ENCODE measurements at places on chromosomes 12 and 14.

DNA sequence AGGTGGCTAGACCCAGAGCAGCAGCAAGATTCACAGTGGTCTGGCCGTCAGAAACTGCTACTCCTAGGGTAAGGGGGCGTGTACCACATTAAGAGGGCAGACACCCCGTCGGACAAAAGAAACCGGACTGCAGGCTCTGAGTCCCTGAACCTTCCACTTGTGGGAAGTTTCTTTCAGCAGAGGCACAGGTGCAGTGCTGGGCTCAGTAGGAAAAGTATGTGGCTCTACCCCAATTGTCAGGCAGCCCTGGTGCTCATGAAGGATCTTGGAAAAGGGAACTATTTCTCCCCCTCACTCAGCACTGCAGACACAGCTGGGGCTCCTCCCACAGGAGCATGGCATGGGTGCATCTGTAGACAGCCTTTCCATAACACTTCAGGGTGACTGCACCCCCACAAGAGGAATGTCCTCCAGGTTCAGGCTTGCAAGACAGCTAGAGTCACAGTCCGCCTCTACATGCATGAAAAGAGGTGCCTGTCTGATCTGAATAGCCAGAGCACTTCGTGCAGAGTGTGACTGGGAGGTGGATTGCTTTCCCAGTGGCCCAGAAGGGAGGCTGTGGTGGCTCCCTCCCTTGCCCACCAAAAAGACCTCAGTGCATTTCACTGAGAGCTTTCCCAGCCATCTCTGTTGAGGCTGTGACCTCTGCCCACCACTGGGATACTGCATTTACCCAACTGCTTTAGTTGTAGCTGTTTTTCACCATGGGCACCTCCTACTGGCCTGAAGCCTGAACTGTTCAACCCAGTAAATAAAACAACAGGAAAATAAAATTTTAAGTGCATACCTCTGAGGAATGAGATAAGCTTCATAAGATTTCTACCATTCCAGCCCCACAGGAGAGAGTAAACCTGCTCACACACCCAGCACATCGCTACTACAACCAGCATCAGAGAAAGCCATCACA is 14.2 kb downstream of the CEP128 start:
- no peak for DNase-seq

DNA sequence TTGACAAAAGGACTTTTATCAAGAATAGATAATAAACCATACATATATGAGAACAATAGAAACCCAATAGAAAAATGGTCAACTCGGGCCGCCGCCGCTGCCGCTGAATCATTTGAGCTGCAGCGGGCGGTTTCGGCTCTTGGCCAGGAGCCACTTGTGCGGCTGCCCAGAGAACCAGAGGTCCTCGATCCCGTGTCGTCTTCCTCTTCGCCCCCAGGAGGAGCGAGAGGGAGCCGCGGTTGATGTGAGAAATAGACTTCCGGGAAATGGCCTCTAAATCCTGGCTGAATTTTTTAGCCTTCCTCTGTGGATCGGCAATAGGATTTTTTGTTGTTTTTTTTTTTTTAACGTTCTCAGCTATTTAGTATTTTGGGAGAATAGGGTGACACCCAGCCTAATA is 44.8 kb downstream of the CPSF6 start:
- peak; percentile 89 for DNase-seq

DNA sequence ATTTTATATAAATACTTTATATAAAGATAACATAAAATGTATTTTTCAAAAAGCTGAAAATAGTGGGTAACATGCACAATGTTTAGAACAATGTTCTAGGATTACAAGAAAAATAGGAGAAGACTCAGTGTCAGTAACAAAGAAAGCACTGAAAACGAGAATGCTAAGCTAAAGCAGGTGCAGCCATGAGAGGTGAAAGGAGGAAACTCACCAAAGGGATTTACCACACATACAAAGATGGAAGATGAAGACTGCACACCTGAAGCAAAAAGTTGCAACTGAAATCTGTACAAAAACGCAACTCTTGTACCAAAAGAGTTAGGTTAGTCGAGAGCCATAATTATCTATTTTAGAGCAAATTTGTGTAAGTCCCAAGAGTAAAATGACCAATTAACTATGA is 1176.1 kb downstream of the LRFN5 start:
- peak; percentile 7 for DNase-seq

DNA sequence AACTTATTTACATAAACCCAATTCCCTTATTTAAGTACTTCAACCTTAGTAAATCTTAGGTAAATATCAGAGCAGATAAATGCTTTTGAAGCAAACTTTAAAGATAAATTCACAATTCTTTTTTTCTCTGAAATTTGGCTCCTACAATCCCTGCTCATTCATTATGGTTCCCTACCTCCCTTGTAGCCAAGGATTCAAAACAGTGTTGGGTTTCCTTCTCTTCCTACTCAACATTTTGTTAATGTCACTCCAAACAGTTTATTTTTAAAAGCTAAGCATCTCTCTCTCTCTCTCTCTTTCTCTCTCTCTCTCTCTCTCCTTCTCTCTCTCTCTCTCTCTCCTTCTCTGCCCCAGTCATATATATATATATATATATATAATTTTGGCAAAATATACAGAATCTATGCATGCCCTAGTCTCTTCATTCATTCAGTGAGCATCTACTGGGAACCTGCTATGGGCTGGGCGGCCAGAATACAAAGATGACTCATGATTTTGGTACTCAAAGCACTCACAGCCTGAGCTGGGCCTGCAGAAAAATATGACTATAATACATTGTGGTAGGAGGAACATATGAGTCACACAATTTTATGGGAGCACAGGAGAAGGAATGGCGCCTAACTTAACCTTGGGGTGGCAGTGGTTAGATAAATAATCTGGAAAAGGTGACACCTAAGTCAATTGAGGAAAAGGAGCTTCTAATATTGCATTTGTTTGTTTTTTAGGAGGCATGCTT is 123.7 kb upstream of the DHRS4 start:
- no peak for DNase-seq

DNA sequence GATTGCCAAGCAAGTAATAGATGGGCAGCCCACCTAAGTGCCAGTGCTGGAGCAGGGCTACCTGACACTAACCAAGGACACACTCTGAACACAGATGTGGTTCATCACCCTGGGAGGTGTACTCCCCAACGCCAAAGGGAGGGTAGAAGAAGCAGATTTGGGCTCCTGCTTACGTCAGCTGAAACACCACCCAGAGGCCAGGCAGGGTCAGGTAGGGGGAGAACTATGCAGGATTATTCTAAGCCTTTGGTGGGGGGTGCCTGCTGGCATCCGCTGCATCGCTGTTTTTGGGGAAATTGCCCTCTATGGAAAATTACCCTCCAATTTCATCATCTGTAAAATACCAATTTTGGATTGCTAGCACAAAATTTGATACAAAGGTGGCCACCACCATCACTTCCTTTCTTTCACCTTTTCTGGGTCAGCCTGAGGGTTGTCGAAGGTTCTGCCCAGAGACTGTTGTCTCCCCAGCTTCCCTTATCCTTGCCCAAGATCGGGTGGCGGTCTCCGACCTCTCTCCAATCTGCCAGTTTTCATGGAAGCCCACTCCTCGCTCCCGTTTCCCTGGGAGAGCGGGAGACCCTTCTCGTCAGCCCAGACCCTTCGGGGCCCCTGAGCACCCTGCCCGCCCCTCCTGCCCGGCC is 535 bp downstream of the BIN2 start:
- no peak for DNase-seq

GRCh38 chr14:99537399-99537798 is 56.2 kb downstream of the CCNK start:
- DNase-seq, result no peak

DNA sequence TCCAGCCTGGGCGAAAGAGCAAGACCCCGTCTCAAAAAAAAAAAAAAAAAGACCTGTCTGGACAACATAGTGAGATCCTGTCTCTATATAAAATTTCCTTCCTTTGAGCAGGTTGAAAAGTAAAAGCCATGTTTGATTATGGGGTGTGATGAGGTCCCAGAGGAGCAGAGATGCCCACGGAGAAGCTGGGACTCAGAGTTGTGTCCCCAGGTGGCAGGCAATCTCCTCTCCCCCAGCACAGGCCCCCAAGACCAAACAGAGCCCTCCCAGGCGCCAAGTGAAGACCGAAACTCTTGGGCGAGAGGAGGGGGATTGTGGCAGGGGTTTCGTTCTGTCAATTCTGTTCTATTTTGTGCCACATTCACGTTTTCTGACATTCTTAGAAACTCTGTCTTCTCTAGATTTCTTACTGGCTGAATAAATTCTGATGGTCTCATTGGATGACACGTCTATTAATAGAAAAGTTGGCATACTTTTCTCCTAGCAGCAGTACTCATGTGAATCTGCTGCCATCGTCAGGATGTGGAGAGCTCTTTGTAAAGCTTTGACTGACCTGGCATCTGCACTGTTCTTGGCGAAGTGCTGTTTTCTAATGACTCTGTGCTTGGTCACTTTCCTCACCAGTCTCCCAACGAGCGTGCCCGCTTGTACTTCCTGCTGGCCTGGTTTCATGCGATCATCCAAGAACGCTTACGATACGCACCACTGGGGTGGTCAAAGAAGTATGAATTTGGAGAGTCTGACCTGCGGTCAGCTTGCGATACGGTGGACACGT is 43.4 kb downstream of the HSP90AA1 start:
- DNase-seq, result no peak

DNA sequence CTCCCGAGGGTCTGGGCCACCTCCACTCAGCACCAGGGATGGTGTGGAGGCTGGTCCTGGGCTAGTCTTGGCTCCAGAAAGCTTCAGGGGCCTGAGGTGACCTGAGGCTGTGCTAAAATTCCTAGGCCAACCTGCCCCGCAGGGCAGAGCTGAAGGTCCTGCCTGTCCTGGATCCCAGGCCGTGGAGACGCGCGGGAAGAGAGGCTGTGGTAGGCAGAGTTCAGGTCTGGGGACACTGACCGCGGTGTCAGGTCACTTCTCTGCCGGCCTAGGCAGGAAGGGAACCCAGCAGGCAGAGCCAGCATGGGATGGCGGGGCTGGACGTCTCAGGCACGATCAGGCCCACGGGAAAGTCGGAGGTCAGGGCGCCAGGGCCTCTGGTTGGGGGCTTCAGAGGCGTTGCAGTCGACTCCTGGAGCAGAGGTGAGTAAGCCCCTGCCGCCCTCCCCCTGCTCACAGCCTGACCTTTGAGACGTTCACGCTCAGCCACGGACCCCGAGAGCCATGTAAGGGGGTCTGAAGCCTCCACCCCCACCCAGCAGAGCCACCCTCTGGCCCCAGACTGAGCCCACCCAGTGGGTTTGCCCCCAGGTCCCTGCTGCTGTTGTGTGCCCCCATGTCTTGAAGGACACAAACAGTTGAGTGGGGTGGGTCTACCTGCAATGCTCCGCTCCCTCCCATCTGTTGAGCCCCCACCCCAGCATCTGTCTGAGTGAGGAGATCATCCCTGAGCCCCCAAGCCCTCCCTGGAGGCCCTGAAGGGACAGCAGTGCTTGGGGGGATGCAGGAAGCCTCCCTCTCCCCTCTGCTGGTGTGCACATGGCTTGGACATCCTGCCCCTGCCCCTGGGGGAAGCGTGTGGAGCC is 142.7 kb downstream of the KIF26A start:
- peak; percentile 73 for DNase-seq

- DNase-seq, result no peak
Measured at GRCh38 chr14:72962829-72963312, 36.6 kb downstream of the DCAF4 start.

DNA sequence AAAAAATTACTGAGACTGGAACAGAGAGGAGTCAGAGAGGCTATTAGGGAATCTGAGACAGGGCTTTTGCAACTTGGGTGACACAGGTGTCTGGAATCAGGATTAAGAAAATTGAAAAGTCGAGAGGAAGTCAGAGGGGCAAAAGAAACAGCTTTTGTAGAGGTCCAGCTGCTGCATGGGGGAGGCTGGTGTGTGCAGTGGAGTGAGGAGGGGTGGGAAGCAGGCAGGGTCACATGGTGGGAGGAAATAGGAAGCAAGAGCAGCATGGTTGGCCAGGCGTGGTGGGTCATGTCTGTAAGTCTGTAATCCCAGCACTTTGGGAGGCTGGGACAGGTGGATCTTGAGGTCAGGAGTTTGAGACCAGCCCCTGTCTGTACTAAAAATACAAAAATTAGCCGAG is 69.7 kb upstream of the VRK1 start:
- no peak for DNase-seq

- no peak for DNase-seq
Measured at GRCh38 chr12:113310489-113310888, 24.4 kb downstream of the SLC8B1 start.

DNA sequence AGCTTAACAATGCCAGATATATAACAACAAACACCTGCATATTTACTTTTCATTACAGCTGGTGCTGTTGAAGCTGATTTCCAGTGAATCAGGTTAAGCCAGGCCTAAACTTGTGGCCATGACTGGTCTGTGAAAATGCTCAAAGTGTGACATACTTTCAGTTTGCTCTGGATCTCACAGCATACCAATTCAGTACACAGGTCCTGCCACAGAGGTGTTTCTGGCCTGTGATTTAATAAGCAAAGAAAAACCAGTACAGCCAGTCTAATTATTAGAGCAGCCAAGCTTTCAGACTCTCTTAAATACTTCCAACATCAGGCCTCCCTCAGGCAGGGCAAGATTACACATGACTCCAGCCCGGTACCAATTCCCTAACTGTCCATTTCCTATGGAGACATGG is 27.4 kb upstream of the TMCC3 start:
- DNase-seq, result no peak

- DNase-seq, result no peak
Measured at GRCh38 chr12:100797246-100797645, 2.7 kb downstream of the ANO4 start.

DNA sequence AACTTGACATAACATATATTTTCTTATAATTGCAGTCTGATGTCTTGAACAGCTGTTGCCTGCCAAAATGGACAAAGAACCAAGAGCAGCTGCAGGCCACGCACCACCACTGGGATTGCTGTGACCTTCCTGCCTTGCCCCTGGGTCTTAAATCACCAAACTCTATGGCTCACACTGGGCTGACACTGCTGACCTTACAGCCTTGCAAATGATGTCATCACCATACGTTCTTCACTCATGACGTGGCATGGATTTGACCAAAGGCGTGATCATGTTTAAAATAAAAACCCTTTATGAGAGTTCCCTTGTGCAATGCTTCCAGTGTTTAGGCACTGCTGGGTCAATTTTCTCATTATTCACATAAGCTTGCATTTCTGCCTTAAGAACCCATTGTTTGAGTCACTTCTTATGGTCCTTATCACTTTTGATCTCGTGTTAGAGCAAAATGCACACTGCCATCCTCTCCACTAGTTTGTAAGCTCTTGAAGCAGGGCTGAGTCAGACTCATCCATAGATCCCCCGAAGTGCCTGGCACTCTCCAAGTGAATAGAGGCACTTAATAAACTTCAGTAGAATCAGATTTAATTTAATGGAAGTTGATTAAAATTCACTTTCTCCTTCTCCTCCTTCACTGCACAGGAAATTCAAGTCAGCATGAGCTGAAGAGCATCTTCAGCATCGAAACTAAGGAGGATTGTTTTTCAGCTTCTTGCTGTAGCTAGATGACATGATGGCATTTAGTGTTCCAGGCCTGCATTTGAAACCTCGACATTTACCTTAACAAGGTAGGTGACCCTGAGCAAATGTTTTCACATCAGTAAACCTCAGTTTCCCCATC is 132.4 kb upstream of the PZP start:
- peak; percentile 60 for DNase-seq

- DNase-seq, result no peak
Measured at GRCh38 chr12:8989413-8989812, at the start of gene KLRG1. Gene KLRG1, plus strand, starts transcription at chr12:8989546. Its CDS starts 90 bp downstream, at chr12:8989636.
